ENCODE measurements at places on chromosomes 4 and X. TPM values are rescaled to one million over a fixed set of nuclear protein-coding genes. Genes with fewer than 3 reads are reported as not detected.

The ADH6 gene
- total RNA-seq = not detected

- peak; percentile 13 for DNase-seq
Measured at GRCh38 chr4:3807822-3808496, 41.8 kb downstream of the ADRA2C start.

DNA sequence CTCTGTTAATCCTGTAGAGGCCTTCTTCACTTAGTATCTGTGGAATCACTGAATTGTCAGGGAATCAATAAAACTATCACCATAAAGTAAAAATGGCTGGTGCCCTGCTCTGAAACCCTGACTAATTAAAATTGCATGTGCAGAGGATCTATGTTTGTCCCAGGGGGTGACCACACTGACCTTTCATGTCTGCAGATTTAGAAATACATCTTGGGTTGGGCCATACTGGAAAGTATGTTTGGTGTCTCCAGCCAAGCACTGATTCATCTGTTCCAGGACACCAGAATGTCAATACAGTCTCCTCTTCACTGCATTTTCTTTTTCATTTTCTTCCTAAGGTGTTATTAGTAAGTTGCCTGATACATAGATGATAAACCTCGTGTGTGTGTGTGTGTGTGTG, 490.9 kb upstream of the INTU start:
- DNase-seq = no peak

DNA sequence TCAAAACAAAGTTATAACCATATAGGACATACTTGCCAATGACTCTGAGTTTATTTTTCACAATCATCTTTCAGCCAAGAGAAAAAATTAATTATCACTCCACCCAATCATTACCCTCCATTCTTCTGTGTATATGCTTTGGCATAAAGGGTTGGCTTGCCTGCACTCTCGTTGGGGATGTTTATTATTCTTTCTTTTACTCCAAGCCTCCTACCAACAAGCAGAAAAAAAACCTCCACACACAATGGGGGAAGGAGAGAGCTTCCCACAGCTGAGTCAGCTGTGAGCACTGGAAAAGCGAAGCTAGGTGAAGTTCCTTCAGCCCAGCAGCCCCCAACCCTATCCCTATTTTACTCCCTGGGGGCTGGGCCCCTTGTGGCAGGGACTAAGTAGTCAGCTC, 1.5 kb downstream of the OPHN1 start:
- no peak for DNase-seq

- DNase-seq = peak; percentile 88
Measured at GRCh38 chr4:10456595-10457254, 501 bp downstream of the ZNF518B start.
